ENCODE measurements at places on chromosomes 11 and 22.

DNA sequence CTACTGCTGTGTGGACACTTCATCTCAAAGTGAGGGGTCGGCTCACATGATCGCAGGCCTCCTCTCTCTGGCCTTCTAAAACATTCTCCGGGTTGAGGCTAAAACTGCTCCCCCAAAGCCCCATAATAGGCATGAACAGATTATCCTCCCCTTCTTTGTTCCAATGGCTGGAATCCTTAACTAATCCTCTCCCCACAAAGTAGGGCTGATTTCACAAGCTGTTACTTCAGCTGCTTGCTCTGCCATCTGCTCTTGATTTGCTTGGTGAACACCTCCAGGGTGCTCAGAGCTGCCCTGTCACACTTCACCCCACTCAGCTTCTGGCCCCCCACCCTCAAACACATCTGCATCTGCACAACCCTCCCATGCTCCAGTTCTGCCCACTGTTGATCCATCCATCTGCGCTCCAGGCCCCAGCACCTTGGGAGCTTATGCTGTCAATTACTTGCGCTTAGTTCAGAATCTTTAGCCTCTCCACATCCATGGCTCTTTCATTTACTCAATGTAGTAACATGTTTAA is 173.1 kb upstream of the API5 start:
- DNase-seq: no peak

DNA sequence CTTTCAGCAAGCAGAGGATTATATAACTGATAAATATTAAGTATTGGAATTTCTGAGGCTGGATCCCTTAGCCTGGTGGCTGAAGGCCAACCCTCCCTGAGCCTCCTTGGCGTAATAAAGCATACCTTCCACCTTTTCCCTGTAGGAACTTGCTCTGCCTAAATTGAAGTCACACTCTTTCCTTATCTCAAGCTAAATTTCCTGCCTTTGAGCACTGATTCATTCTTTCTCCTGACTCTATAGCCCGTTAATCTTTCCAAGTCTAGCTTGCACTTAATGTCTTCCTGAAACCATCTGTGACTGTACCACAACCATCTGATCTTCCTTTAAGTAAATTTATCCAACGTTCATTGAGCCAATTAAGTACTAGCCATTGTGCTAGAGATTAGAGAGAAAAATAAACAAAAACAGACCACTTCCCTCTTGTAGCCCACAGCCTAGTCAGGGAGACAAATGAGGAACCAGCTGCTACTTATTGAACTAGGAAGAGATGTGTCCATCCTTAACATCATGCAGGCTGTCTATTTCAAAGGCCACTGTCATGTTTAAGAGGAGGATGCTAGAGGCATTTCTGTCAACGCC is 62.9 kb downstream of the GRK3 start:
- no peak for DNase-seq

DNA sequence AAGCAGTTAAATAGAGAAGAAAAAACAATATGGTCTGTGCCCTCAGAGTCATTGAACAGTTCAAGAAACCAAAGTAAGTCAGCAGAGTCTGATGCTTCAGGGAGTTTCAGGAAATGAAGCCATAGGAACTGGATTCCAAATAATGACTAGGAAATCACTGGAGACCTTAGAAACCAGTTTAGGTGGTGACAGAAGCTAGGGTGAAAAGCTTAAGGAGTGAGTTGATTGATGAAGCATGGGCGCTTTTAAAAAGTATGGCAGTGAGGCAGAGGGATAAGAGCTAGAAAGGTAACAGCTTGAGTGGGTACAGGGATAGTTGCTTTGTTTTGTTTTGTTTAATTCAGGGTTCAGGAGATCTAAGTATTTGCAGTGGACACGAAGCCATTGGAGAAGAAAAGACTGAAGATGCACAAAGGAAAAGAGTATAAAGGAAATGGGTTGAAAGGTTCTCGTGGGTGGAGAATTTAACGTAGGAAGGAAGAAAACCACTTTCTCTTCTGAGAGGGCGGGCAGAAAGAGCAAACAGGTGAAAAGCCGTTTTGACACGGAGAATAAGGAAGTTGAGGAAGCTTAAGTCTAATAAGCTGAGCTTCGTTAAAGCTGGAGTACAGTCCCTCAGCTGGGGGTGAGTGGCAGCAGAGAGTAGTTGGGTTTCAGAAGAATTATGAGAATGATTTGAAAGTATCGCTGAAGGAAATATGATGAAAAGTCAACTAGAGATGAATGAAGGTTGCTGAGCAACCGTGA is 14.8 kb downstream of the SGSM3 start:
- no peak for DNase-seq

GRCh38 chr11:78414321-78415051 is 3.1 kb downstream of the GAB2 start:
- DNase-seq: no peak

GRCh38 chr11:65417702-65418430 is 4.7 kb upstream of the NEAT1 start:
- no peak for DNase-seq

GRCh38 chr22:31093086-31093850 is 12.2 kb downstream of the SMTN start:
- peak; percentile 36 for DNase-seq

DNA sequence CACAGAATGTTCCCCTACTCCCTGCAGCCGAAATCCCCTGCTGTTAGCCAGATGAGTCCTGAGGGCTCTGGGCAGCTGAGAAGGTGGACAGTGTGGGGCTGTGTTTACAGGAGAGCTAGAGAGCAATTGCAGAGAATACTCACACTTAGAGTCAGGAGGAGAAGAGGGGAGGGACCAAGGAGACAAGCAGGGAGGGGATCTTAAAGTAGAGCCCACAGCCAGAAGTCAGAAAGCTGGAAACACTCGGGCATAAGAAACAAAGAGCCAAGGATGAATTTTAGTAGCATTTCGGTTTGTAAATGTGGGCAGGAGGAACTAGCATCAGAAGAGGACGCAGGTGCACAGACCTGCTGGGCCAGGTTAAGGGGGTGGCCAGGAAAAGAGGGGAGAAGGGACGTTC is 1435.9 kb downstream of the BRD1 start:
- no peak for DNase-seq

DNA sequence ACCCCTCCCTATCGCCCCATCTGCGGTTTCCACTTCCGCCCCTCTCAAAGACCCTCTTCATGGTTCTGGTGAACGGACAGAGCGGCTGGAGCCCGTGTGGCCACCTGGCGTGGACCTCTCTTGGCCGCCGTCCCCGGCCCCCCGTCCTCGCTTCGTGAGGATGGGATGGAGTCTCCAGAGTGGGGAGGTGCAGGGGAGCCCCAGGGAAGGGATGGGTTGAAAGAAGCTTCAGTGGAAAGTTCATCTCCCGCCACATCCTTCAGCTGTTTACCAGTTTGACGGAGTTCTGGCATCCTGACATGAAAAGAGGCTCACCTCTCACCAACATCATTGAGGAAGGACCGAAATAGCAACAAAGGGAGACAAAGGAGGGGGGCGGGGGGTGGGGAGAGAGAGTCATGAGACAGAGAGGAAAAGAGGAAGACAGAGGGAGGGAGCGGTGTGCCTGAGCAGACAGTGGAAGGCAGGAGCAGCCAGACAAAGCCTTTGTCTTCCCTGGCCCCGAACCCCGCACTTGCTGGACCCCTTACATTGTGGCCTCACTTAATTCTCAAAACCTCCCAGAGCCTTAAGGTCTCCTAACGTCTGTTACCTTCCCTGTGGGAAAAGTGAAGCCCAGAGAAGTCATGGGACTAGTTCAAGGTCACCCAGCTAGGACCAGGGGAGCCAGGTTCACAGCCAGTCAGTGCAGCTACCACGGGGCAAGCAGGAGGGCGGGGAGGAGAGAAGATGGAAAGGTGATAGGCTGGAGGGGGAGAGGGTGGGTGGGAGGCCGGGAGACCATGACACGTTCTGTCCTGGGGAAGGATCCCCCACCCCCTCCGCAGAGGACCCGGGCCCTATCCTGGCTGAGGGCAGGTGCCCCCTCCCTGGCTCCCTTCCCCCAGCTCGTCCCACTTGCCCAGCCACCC is 54.9 kb downstream of the CD6 start:
- no peak for DNase-seq

DNA sequence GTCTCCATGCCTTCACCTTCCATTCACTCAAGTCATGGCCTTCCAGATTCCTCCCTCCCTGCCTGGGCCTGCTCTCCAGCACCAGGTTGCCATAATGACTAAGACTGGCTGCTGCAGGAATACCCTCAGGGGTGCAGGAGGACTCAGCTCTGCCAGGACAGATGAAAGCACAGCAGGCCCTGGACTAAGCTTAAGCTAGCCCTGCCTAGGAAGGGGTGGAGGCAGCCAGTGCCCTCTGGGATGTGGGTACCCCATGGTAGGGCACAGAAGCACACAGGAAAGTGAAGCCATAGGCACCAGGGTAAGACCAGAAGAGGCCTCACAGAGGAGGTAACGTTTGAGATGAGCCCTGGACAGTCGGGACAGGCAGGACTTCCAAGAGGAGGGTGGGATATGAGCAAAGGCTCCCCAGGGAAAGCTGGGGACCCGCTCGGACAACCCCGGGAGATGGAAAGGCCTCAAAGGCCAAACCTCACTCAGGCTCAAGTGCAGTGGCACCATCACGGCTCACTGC is 3.0 kb upstream of the RIN1 start:
- no peak for DNase-seq

DNA sequence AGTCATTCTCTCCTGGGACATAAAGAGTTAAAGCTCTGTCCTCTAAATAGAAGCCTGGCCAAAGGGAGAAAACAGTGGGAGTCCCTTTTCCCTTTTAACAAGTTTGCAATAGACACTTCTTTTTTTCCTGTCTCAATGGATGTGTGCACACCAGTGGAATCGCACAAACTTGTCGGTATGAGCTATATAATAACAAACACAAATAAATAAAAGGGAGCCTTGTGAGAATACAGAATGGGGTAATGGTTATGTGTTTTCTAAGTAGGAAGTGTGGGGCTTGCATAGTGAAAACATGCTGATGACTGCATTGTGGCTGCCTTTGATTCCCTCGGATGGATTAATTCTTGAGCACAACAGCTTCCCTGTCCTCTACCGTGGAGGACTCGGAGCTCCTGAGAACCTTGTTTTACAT is 131.9 kb downstream of the WNT7B start:
- no peak for DNase-seq

DNA sequence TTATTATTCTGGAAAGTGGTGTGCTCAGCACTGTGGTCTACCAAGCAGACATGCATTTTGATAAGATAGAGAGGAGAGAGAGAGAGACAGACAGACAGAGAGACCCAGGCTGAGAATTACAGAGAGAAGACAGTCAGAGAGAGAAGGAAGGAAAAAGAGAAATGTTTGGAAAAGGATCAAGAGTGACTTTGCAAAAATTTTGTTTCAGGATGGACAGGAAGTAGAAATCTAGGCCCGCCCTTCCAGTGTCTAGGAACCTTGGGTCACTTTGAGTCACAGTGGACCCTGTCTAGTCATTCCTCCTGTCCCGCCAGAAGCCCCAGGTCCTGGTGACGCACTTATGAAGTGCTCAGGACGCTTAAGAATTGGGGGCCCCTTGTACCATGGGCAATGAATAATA is 166.7 kb downstream of the ST3GAL4 start:
- DNase-seq: no peak

DNA sequence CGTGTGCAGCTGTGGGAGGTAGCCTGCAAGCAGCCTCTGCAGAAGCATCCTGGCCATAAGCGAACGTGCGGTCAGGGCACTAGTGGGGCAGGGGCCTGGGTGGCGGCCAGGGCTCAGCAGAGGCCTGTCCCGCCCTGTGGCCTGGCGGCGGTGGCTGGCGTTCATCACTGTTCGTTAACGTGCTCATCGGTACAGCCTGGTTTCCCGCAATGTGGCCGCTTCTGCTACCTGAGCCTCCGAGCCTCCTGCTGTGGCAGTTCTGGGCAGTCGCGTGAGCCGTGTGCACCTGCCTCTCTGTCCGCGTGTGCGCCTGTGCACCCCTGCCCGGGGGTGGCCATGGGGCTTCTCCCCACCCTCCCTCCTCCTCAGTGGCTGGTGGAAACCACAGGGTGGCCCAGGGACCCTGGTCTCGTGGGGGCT is 117.9 kb downstream of the KCNQ1OT1 start:
- no peak for DNase-seq
